MV-4-11 (cell line): ENCODE measurements at places on chromosomes 5 and 9.

GRCh38 chr5:14959399-14960119 lies 88.0 kb upstream of the ANKH start:
- DNase-seq = no peak

DNA sequence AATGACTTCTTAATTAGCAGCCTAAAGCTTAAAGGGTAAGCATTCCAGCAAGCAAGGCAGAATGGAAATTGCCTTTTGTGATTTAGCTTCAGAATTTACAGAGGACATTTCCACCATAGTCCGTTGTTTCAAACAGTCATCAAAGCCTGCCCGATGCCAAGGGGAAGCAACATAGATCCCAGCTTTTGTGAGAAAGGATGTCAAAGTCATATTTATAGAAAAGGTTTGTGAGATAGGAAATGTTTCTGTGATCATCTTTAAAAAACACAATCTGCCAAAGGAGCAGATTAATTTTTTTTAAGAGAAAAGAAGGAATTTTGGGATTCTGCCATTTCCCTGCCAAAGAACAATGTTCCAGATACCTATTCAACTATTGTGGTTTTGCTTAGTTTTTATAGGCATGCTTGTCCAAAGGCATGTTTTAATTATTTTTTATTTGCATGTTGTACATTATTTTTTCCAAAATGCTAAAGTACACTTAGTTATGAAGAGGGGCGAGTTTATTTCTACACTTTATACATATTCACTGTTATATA lies 346.9 kb downstream of the ZNF608 start:
- DNase-seq = no peak

- peak; percentile 50 for DNase-seq
These were observed 1.1 kb downstream of the RICTOR start for GRCh38 chr5:39072925-39073766.

DNA sequence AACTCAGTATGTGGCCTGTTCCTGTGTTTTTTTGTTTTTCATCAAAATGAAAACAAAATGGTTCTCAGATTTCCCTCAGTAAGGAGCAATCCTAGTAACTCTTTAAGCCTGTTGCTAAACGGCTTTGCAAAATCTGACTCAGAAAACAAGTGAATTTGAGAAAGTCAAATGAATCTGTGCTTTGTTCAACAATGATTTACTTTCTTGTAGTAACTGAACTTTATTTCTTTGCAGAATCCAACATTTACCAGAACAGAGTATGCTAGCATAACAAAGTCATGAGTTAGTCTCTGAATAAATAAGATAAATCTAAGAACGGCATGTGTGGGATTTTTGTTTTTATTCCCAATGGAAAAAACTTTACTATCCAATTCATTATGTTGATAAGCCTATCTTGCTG lies 93.8 kb downstream of the OXCT1 start:
- DNase-seq = no peak

GRCh38 chr9:85212209-85212608 lies 529.5 kb downstream of the AGTPBP1 start:
- no peak for DNase-seq

- DNase-seq = no peak
These were observed 64.2 kb upstream of the SUSD1 start for GRCh38 chr9:112239284-112239683.

DNA sequence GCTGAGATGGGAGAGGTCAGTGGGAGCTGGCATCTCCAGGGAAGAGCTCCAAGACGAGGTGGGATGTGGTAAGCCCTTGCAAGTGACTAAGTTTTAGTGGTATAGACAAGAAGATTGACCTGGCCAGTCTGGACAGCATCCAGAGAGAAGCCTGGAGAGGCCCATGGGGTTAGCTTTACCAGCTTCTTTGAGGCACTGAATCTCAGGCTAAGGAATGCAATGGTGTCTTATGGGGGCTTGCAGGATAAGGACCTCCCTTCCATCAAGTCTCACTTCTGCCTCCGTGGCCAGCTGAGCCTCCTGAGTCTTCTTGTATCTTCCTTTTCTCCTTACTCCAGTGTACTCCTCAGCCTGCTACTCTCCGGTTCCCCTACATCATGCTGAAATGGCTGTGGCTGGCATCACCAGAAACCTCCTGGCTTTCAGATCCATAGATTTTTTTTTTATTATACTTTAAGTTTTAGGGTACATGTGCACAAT lies 56.5 kb upstream of the JADE2 start:
- DNase-seq = no peak

DNA sequence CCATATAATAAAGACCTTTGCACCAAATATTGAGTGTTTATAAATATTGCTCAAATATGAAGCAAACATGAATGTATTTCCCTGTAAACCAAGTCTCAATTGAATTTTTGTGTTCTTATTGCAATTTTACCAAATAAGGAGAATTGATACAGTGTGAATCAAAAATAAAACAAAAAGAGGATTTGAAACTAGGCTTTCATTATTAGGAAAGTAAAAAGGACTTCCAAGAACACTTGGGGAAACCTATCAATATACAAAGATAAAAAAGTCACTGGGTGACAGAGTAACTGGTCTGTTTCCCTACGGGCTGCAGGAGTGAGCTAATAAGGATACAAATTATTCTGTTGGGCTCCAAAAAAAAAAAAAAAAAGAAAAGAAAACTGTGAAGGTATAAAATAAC lies 44.8 kb upstream of the SNX2 start:
- peak; percentile 50 for DNase-seq

GRCh38 chr9:72363908-72364678 lies 915 bp downstream of the ZFAND5 start:
- DNase-seq = peak; percentile 11

DNA sequence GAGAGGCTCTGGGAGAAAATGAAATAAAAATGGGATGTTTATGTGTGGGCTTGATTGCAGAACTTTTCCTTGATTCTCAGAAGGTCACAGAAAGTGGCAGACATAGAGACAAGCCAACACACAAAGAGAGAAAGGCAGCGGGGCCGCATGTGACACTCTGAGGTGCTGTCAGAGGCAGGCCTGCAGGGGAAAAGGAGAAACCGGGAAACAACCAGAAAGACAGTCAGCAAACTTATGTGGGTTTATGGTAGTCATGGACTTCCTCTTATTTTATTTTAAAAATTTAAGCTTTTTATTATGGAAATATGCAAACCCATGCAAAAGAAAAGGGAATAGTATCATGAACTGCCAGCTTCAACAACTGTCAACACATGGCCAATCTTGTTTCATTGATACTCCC lies 16.3 kb upstream of the IGFBPL1 start:
- peak; percentile 31 for DNase-seq

GRCh38 chr5:168786147-168786546 lies 207.0 kb upstream of the PANK3 start:
- peak; percentile 73 for DNase-seq

DNA sequence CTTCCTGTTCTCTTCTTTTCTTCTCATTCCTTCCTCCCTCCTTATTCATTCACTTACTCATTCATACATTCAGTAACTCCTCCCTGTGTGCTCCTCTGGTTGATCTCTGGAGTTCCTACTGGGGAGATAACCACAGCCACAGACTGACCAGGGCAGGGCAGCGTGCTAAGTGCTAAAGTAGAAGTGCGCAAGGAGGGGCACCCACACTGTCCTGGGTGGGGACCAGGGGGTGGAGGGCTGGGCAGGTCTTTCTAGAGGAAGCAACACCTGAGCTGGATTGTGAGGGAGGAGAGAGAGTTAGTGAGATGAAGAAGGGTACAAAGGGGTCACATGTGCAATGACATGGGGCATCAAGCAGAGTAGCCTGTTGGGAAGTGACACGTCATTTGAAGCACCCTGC lies 13.8 kb downstream of the ENHO start:
- no peak for DNase-seq

DNA sequence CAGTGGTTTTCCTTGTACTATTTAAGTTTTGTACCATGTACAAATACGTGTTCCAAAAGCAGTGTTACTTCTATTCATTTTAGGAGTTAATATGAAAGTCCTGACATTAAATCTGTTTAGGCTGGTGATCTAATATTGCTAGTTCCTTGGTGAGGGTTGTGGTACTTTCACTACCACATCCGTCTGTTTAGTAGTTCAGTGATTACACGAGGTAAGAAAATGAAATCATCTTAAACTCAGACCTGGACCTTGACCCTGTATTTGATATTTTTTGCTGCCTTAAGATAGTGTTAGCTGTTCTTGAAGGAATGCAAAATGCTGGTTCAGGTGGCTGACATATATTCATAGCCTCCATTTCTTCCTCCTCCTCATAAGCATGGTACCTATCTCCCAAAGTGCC lies 50.3 kb downstream of the MTAP start:
- DNase-seq = no peak

- peak; percentile 71 for DNase-seq
These were observed 262.3 kb downstream of the TAF11L14 start for GRCh38 chr5:17896605-17897004.

- DNase-seq = no peak
These were observed 160.1 kb upstream of the SHB start for GRCh38 chr9:38229104-38229500.

GRCh38 chr5:95712347-95712958 lies 18.7 kb upstream of the RHOBTB3 start:
- no peak for DNase-seq

DNA sequence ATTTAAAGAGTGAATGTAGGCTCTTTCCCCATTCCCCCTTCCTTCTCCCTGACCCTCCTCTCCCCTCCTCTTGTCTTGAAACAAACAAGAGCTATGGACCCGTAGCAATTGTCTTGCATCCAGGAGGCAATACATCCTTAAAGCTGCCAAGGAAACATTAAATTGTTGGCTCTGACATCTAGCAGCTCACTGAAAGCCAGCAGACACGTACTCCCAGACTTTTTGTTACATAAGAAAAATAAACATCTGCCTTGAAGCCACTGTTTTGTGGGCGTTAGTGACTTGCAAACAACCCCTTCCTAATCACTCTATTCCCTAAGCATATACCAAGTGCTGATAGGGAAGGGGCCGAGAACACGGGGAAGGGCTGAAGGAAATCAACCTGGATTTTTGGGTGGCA lies 8.6 kb downstream of the SLC45A2 start:
- no peak for DNase-seq

DNA sequence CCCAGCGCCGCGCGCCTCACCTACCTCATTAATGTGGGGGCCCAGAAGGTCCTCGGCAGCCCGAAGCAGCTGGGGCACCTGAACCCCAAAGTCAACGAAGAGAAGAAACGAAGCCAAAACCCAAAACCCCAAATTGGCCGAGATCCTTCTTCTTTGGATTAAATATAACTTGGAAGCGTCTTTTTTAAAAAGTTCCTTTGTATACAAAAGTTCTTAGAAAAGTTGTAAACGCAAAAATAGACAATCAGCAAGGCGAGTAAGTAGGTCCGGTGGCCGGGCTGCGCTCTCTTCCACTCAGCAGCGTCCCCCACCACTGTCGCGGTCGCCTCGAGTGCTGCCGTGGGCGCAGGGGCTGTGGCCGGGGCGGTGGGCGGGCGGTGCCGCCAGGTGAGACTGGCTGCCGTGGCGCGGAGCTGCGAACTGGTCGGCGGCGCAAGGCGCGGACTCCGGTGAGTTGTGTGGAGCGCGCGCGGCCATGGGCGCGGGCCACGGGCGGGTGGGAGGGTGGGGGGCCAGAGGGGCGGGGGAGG lies 360 bp downstream of the KLF4 start:
- no peak for DNase-seq

GRCh38 chr9:137355761-137356365 lies 53.8 kb upstream of the NRARP start:
- DNase-seq = no peak

DNA sequence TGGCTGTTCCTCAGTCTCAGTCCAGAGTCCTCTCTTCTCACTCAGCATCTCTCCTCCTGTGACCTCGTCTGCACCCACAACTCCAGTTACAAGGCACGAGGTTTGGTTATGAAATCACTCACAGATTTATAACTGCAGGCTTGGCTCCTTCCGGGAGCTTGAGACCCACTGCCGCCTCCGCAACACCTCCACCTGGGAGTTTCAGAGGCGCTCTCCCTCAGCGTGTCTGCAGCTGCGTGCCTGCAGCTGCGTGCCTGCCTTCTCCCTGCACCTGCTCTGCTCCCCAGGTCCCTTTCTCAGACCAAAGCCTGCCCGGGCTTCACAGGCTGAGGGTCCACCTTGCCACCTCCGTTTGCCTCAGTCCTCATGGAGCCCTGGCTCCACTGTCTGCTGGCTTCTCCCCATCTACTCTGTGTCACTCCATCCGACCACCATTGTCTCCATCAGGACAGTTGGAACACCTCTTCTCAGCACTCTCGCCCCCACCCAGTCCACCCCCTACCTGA lies 51.5 kb downstream of the HRH2 start:
- DNase-seq = no peak
